ENCODE measurements at places on chromosomes 5 and 9. TPM values are rescaled to one million over a fixed set of nuclear protein-coding genes. Genes with fewer than 3 reads are reported as not detected.

DNA sequence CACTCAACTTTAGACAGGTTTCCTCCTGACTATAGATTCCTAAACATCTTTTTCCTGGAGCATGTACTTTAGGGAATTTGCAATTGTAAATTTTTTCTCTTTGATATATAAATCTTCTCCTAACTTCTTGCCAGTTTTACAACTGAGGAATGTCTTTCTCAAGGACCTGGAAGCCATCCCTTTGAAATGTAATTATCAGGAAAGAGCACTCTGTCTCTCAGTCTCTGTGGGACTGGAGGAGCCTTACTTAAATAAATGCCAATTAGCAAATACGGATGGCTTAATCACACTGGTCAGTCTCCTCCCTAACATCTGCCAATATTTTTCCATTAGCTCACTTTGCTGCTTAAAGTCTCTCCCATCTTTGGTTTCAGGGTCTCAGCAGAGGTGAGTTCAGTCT is 344.3 kb upstream of the ARRDC3 start:
- no peak for DNase-seq

GRXCR2 gene
- total RNA-seq = not detected

SLC22A4 gene
- 0.75 TPM for total RNA-seq

GRCh38 chr5:163276466-163276865 is 160.9 kb upstream of the CCNG1 start:
- DNase-seq = no peak

- no peak for DNase-seq
Observed at GRCh38 chr9:129451089-129451656, 169.7 kb downstream of the C9orf50 start.

DNA sequence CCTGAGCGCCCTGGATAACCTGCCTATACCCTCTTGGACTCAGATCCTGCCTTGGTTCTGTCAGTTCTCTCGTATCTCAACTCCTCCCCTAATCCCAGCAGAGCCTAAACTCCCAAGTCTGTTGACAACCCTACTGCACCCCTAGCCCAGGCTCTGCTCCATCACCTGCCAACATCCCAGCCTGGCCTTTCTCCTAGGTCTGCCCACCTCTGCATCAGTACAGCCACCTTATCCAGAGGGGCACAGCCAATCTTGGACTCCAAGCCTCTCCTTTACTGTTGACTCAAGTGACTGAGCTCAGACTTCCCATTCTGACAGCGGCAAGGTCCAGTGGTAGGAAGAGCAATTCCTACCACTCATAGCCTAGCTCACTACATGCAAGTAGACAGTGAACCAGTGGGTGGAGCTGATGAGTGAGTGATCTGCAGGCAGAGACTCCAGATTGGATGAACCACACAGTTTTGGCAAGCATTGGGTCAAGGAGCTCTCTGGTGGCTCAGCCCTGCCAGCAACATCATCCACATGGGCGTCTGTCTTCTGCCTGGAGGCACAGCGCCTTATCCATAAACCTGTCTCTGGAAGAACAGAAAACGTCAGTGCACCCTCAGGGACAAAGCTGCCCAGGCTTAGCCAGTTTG is 26.5 kb downstream of the TRMO start:
- DNase-seq = no peak

SVEP1 gene
- total RNA-seq = not detected

- DNase-seq = no peak
Observed at GRCh38 chr5:178110-178509, 13.2 kb upstream of the LRRC14B start.

DNA sequence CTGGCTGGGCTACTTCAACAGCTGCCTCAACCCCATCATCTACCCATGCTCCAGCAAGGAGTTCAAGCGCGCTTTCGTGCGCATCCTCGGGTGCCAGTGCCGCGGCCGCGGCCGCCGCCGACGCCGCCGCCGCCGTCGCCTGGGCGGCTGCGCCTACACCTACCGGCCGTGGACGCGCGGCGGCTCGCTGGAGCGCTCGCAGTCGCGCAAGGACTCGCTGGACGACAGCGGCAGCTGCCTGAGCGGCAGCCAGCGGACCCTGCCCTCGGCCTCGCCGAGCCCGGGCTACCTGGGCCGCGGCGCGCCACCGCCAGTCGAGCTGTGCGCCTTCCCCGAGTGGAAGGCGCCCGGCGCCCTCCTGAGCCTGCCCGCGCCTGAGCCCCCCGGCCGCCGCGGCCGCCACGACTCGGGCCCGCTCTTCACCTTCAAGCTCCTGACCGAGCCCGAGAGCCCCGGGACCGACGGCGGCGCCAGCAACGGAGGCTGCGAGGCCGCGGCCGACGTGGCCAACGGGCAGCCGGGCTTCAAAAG is 36.9 kb upstream of the TTC1 start:
- DNase-seq = no peak

CACNA1B gene
- total RNA-seq = not detected

- DNase-seq = no peak
Observed at GRCh38 chr9:114693248-114693855, 11.4 kb upstream of the TEX48 start.

GRCh38 chr5:58828258-58828657 is 245.4 kb downstream of the RAB3C start:
- no peak for DNase-seq

- DNase-seq = no peak
Observed at GRCh38 chr9:125049212-125050049, 93.9 kb downstream of the SCAI start.

DNA sequence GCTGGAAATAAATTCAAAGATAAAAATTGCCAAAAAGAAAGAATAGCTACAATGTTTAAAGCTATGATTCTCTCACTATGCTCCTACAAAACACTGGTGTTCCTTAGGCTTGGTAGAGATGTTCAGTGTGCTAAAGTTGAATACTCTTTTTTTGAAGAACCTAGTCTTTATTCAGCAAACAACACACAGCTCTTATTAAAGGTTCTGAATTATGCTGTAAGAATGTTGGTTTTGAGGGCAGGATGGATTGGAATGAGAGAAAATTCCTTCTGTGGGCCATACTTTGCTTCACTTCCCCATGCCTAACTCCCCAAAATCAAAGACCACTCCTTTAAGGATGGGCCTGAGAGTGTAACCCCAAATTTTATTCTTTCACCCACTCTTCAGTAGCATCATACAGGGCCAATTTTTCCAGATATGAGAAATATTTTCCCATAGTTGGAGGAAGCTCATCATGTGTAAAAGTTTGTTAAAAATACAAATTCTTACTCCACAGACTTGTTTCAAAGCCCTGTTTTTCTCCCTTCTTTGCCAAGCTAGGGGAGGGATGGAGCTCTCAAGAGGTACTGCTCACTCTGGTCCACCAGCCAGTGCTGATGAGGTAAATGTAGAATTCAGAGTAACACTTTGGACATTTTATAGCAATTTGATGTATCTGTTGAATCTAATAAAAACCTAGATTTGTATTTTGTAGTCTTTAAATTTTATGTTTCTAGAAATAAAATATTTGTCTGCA is 99.3 kb downstream of the GDNF start:
- no peak for DNase-seq

DNA sequence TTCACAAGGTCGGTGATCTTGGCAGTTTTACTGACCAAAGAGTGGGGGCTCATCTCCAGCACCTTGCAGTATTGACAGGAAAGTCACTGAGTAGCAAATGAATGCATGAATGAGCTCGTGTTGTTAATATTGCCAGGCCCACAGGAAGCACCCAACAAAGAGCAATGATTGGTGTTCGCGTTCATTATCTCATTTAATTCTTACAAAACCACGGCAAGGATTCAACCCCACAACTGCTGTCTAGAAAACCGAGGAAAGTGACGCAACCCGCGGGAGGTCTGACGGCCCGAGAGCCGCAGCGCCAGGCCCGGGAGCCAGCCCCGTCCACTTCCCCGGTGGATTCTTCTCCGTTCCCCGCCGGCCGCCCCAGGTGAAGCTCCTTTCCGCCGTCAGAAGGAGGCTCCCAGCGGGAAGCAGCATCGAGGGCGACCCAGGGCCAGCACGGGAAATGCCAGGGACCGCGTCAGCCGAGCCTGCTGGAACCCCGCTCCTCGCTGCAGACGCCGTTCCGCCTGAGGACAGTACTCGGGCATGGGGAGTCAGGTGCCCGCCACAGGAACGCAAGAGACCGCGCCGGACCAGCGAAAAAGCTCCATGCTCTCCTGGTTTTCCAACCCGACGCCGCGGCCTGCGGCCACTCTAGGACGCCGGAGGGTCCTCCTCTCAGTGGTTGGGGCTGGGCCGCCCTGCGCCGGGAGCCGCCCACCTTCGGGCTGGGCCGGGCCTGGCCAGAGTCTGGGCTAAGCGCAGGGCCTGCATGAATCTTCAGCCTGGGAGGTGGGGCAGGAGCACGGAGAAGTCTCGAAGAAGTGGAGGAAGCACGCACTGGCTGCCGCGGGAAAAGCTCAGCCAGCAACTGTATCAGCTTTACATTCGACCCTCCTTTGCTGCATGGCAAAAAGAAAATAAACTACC is 19.8 kb upstream of the FER start:
- DNase-seq = peak; percentile 53

FUBP3 gene
- 46.0 TPM for total RNA-seq

DNA sequence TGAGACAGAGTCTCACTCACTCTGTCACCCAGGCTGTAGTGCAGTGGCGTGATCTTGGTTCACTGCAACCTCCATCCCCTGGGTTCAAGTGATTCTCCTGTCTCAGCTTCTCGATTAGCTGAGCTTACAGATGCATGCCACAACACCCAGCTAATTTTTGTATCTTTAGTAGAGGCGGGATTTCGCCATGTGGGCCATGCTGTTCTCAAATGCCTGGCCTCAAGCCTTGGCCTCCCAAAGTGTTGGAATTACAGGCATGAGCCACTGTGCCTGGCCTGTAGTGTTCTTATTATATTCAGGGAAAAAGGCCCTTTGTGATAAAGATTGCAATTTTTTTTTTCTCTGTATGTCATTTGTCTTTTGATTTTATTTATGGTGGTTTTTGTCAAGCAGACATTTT is 24.0 kb upstream of the MCCC2 start:
- DNase-seq = no peak

- no peak for DNase-seq
Observed at GRCh38 chr9:119273984-119274665, 95.1 kb downstream of the BRINP1 start.

LEAP2 gene
- 6.0 TPM for total RNA-seq

- peak; percentile 33 for DNase-seq
Observed at GRCh38 chr5:6710551-6711318, 2.5 kb upstream of the TENT4A start.

SHC3 gene
- total RNA-seq = not detected

- no peak for DNase-seq
Observed at GRCh38 chr9:95788521-95788991, 86.9 kb upstream of the ERCC6L2 start.

ANKRD31 gene
- 0.26 TPM for total RNA-seq

DNA sequence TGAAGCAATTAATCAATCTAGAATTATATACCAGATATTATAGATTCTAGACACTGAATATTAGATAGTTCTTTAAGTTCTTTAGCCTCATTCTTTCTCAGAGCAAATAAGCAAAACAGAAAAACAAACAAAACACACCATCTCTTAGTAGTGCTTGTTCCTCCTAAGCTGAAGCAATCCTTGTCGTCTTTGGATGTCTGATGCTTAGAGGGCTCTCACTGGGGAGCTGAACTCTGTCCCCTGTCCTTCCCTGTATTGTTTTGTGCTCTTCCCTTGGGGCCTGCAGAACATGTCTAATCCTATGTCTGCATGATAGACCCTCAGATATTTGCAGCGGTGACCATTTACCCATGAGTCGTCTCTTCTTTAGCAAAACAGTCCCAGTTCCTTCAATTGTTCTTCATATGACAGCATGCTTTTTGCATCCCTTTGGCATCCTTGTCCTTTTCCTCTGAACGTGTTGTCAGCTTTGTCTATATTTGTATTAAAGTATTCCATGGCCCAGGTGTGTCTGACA is 114.3 kb downstream of the ARHGEF28 start:
- no peak for DNase-seq

DNA sequence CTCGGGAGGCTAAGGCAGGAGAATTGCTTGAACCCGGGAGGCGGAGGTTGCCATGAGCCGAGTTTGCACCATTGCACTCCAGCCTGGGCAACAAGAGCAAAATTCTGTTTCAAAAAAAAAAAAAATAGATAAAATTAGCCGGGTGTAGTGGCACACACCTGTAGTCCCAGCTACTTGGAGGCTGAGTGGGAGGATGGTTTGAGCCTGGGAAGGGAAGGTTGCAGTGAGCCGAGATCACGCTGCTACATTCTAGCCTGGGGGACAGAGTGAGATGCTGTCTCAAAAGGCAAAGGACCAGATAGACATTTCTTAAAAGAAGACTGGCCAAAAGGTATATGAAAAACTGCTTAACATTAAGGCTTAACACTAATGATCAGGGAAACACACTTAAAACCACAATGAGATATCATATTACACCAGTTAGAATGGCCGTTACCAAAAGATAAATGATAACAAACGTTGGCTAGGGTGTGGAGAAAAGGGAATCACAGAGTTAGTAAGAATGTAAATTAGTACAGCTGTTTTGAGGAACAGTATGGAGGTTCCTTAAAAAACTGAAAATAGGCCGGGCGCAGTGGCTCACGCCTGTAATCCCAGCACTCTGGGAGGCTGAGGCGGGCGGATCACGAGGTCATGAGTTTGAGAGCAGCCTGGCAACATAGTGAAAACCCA is 10.1 kb upstream of the MARVELD2 start:
- DNase-seq = no peak

DNA sequence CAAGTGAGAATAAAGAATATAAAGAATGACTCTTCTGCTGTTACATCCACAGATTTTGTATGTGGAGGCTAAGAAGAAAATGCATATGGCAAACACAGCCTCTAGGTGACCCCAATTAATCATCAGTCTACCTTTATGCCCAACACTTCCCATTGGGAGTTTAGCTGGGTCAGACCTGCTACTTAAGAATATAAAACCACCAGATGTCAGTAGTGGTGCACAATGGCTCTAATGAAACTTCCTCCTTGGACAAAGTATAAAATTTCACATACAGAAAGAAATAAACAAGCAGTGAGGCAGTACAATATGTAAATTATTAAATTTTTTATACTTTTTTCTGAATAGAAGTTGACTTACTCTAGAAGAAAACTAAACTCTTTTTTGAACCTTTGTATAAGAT is 539.9 kb downstream of the BRINP1 start:
- no peak for DNase-seq

DNA sequence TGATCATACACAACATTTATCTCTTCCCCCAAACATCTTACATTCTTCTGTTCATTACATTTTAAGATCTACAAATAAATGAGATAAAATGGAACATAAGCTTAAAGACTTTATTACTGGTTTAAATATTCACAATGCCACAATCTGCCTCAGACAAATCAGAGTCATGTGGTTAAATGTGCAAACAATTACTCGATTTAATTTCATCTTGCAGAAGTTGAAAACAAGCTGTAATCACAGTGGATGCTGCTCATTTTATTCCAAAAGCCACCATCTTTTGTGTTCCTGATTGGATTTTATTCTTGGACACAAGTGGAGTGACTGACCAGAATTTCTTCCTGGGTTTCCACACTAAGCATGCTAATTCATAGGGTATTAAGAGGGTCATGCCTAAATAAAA is 33.2 kb downstream of the SPOCK1 start:
- DNase-seq = no peak

DNA sequence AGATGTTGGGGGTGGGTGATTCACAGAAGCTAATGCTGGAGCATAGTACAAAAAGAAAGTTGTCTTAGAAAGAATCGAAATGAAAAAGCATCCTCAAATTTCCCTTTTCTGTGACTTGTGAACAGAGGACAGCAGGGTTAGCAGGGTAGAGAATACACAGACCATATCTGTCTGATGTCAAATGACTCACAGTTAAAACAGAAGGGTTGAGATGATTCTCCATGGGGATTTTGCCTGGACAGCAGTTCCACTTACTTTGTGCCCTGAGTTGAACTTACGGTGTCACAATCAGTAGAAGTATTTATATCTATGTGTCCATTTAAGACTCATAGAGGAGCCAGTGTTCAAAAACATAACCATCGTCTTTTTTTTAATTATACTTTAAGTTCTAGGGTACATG is 801.6 kb downstream of the KCTD16 start:
- DNase-seq = no peak

GRCh38 chr9:127112735-127113161 is 9.7 kb downstream of the ANGPTL2 start:
- no peak for DNase-seq
